Naive thymus-derived CD4-positive, alpha-beta T cell (primary cell): ENCODE measurements at places on chromosomes 11 and 22.

DNA sequence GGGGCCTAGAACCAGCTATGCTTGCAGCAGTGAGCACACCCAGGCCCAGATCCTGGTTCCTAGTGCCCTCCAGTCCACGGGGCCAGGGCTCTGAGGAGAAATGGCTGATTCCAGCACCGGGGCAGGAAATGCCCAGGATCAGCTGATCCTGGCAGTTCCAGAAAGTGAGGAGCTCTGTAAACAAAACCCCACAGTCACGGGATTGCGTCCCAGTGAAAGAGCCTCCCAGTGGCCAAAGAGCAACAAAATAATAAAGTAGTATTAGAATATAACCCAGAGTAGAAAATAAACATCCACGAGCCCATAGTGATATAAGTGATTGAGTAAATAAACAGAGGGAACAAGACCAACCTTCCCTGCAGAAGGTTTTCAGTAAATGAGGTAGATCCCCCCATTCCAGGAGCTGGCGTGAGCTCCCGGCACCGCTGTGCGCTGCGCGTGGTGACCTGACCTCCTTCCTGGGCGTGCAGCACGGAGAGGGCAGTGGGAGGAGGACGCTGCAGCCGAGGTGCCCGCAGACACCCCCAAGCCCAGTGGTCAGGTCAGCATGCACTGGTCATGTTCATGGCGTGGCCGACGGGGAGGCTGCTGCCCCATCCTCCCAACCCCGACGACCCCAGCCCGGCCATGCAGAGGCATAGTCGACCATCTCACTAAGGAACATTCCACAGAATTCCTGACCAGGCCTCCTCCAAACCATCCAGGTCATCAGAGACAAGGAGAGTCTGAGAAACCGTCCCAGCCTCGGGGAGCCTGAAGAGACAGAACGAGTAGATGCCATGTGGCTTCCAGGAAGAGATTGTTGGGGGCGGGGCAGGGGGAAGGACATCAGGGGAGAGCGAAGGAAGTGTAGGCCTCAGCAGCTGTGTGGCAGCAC lies 19.8 kb downstream of the PTDSS2 start:
- H3K4me1 ChIP-seq, result no peaks in the 10 kb centered on the region
- DNase-seq, result no peak
- no peak overlapping the region for H3K4me3 ChIP-seq
- H3K27me3 ChIP-seq, result no peaks in the 10 kb centered on the region
- no peaks in the 10 kb centered on the region for H3K36me3 ChIP-seq

DNA sequence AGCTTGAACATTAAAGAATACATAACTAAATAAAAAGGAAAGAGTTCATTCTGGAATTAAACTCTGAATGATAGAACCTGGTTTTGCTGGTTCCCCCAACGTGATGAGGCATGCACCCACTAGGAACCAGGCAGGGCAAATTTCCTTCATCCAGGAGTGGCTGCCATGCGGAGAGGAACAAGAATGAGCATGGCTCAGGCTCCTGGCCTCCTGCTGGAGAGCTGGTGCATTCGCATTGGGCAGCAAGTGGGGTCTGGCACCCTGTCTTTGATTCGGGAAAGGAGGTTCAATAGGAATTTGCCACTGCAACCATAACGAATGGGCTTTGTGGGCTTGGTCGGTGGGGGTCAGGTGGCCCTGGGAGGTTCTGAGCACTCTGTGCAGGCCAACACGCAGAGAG lies 169.8 kb upstream of the TENM4 start:
- H3K36me3 ChIP-seq, result no peaks in the 10 kb centered on the region
- H3K4me1 ChIP-seq, result no peaks in the 10 kb centered on the region
- H3K27me3 ChIP-seq, result no peaks in the 10 kb centered on the region
- DNase-seq, result no peak

- no peak overlapping the region for H3K4me3 ChIP-seq
- no peak for DNase-seq
- no peaks in the 10 kb centered on the region for H3K36me3 ChIP-seq
These were observed 44.9 kb upstream of the TENM4 start for GRCh38 chr11:79485694-79486093.

GRCh38 chr22:17855572-17856290 lies 81.5 kb upstream of the BID start:
- no peak overlapping the region for H3K27ac ChIP-seq
- H3K27me3 ChIP-seq, result no peaks in the 10 kb centered on the region
- no peak for DNase-seq

DNA sequence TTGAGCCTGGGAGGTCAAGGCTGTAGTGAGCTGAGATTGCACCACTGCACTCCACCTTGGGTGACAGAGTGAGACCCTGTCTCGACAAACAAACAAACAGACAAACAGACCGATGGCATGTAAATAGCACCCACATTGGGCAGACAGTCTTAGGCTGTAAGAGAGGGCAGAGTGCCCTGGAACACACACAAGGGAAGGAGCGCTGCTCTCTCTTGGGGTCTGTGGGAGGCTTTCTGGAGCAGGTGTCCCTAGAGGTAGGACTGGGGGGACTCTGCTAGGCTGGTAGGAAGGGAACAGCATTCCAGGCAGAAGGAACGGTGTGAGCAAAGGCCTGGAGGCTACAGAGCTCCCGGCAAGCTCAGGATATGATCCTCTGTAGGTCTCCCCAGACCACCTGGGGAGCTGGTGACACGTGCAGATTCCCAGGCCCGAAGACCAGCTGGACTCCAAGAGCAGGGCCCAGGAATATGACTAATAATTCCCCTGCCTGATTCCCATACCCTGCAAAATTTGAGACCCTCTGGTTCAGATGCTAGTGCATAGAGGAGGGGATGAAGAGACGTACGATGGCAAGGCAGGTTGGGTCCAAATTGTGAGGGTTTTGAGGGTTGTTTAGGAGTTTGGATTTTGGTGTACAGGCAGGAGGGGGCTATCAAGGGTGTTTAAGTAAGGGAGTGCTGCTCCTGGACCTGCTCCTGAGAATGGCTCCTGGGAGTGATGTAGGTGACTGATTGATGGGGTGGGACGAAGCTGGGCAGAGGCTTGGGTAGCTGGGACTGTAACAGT lies 11.6 kb downstream of the SMIM38 start:
- H3K36me3 ChIP-seq, result no peaks in the 10 kb centered on the region
- H3K4me3 ChIP-seq, result no peak overlapping the region
- no peaks in the 10 kb centered on the region for H3K27me3 ChIP-seq
